ENCODE measurements at places on chromosomes 3 and 15.
A peak's percentile ranks its signal among the peaks of the same experiment; 100 is the strongest.

DNA sequence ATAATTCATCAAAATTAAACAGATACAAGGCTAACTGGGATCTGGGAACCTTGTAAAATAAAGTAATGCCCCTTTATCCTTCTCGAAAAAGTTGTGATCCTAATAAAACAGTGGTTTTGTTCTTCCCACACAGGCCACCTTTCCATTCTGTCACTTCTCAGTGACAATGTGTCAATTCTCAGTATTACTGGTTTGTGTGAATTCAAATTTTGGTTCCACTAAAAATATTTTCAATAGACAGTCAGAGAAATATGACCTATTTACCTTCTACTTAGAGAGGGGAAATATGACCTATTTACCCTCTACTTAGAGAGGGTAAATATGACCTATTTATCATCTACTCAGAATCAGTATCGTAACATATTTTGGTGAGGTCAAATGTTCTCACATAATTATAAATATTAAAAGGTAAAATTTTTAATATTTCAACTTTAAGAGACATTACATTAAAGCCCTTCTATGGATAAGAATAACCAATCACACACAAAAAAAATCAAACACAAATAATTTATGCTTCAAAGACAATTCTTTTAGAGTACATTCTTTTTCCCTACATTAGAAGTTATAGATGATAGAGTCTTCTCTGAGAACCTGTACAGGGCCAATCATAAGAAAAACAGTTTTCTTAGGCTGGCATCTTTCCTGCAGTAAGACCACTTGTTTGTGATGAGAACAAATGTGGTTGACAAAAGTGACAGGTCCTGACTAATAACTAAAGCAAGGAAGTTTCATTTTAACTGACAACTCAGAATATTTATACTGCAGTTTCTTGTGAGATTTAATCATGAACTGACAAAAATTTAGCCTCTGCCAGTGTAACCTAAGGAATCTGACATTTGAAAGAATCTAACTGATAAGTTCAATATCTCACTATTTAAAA is 323.3 kb downstream of the DIPK2A start:
- no peak for DNase-seq

GRCh38 chr3:113625834-113626233 is 70.6 kb downstream of the USF3 start:
- no peak for DNase-seq

- DNase-seq: no peak
These were observed 214.3 kb upstream of the FEZF2 start for GRCh38 chr3:62587579-62588031.

- DNase-seq: no peak
These were observed 2.7 kb downstream of the MAP6D1 start for GRCh38 chr3:183822631-183823030.

GRCh38 chr3:126758026-126758425 is 54.0 kb downstream of the CHCHD6 start:
- no peak for DNase-seq

DNA sequence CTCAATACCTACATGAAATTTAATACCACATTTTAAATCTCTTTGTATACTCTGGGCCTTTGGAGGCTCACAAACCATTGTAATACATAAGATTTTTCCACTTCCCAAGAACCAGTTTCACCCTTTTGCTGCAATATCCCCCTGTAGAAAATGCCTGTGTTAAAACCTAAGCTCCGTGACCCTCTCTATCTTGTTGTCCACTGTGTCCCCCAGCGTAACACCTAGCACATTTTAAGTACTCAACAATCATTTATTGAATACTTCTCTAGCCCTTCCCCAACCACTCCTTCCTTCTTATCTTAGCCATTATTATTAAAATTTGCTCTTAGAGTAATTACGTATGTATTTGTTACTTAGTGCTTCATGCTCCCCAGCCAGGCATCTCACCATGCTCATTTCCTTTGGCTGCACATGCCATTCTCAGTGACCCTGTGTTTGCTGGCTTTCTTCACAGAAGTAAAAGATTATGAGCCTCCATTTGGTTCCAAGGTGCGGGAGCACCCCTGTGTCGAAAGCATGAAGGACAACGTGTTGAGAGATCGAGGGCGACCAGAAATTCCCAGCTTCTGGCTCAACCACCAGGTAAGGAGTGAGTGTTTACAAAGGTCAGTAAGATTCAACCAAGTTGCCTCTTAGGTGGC is 81.6 kb downstream of the TGFBR2 start:
- DNase-seq: no peak

DNA sequence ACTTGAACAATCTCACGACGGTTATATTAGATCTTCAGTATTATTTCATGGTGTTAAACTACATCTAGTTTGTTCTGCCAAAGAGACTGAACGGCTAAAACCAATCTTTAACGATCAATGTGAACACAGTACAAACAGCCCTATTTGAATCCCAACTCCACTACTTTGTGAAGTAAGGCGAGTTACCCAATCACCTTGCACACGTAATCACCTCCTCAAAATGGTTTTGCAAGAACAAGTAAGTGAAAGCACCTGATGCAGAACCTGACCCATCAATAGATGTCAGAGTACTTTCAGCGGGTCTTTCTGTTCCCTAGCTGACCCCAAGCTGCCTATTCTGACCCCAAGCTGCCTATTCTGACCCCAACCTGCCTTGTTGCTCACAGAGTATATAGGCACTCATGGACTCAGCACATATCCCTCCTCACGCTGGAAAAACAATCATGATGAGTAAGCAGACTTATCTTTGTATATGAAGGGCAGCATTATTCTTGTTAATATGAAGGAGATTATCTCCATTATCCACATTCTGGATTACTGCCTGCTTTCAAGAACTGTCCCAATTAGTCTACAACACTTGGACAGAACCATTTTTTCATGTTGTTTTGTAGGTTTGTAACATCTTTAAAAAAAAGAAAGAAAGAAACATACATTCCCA is 3.7 kb downstream of the KPNA1 start:
- DNase-seq: no peak

GRCh38 chr15:68279779-68280753 is 2.5 kb downstream of the FEM1B start:
- no peak for DNase-seq

- no peak for DNase-seq
These were observed 5.8 kb upstream of the MEX3B start for GRCh38 chr15:82051664-82052063.

DNA sequence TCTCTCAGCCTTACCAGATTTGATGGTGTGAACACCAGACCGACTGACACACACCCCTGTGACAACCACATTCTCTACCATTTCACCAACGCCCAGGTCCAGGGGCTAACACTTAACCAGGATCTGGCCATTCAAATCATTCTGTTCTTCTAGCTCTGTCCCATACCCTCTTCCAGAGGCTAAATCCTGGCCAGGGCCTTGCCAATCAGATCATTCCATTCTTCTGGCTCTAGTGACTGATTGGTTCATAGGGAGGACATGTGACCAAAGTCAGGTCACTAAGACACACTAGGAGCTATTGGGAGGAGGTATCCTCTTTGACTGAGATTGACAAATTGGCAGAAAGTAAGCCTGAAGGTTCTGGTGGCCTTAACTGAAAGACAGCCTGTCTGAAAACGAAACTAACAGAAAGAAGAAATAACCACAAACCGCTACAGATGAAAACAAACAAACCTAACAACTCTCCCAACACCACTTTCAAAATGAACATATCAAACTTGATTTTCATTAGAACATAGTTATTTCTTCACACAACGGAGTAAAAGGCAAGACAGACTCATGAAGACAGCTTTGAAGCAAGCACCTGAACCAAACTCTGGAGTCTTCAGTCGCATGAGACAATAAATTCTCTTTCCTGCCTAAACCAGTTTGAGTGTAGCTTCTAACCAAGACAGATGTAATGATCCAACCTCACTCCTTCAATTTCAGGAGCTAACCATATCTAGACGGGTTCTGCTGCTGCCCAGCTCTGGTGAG is 68.5 kb downstream of the TRANK1 start:
- peak; percentile 33 for DNase-seq

GRCh38 chr3:140187656-140188221 is 252.8 kb downstream of the CLSTN2 start:
- no peak for DNase-seq

DNA sequence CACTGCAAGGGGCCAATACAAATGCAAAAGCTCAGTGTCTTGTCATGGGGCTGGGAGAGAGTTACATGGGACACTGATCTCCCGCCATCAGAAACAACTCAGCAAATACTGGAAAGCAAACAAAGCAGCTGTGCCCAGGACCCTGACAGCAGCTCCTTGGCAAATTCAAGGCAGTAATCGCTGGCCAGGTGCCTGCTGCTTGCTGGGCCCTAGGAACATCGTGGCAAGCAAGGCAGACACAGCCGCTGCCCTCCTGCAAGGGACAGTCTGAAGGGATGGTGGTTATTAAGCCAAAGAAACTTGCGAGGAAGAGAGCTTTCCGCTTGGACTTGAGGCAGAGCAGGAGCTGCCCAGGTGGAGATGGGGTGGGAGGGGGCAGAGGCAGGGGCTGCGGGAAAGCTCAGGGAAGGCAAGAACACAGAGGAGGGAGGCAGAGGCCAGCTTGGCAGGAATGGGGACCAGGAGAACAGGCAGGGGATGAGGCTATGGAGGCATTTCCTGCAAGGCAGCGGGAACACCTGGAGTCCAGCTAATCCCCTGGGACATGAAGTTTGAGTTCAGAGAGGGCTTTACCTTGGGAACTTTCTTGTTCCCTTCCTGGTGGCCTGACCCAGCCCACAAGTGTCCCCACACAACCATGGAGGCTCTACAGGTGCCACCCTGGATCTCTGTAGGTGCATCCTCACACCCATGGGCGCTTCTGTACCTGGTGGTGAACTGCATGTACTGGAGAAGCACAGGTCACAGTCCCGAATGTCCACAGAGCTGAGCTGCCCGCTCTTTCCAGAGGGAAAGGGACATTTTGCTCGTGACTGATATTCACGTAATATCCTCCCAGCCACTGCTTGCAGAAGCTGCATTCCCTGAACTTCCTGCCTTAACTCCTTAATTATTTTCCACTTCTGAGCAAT is 78.7 kb upstream of the ATP2B2 start:
- no peak for DNase-seq

DNA sequence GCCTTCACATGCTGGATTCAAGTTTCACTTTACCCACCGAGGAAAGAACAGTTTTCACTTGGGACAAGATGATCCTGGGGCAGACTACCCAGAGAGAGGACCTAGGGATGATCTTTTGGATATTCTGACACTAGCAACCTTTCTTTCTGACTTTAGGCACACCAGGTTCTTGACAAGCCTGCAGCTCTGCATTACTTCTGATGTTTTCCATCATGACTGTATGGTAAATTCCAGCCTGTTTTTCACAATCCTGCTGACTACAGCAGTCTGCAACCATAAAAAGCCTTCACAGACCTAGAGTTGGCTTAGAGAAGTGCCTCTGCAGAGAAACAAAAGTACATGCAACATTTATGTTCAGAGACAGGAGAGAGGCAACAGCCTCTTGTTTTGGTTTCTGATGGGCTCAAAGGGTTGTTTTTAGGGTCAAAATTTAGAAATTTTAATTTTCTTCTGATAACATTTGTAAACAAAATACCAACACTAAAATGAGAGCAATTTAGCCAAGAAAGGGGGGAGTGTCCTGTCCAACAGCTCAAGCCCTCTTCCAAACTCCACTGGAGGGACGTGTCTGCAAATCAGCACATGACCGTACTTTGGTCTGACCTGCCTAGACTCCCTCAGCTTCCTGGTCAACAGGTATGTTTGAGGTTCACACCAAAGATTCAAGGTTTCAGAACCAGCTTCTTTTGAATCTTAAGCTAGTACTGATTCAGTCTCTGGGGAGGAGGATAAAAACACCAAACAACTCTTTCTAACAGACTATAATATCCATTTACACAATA is 799 bp downstream of the ABI3BP start:
- no peak for DNase-seq

- DNase-seq: no peak
These were observed 23.3 kb downstream of the IREB2 start for GRCh38 chr15:78461171-78461888.

- no peak for DNase-seq
These were observed 25.6 kb downstream of the IQCB1 start for GRCh38 chr3:121809249-121809648.

DNA sequence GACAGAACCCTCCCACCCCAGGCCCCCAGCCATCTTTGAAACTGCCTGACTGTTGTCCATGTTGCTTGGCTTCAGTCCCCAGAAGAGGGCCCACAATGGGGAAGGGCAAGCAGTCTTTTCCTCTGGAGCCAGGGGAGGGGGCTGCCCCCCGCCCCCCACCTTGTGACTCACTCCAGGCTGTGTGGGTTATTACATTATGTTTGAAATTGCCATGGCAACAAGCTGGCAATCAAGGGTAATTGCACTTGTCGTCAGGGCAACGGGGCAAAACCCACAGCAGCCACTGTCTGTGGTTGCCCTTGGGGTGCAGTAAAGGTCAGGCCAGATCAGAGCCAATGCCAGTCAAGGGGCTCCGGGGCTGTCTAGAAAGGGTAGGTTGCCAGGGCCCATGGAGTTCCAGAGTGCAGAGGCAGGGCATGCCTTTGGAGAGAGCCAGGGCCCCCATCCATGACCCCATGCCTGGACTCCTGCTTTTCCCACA is 3.1 kb upstream of the CAMKV start:
- DNase-seq: no peak

Data from stimulated activated CD8-positive, alpha-beta memory T cell treated with anti-CD3 and anti-CD28 coated beads, Interleukin-4, amount 100 ng/mL, for 48 hours (primary cell).